ENCODE measurements at places on chromosomes 5 and 9.

- DNase-seq, result no peak
These were observed 395.2 kb downstream of the KIAA0825 start for GRCh38 chr5:94223235-94223634.

- DNase-seq, result no peak
These were observed 15.3 kb downstream of the TERT start for GRCh38 chr5:1279443-1280151.

GRCh38 chr5:65858316-65858715, 68.1 kb upstream of the ERBIN start:
- DNase-seq, result no peak

GRCh38 chr5:127702926-127703561, at the start of gene CCDC192:
Gene CCDC192 (plus strand): TSS chr5:127703391. CDS start chr5:127703446, 55 bp downstream.
- DNase-seq, result no peak

GRCh38 chr5:154176181-154176580, 14.4 kb upstream of the GALNT10 start:
- DNase-seq, result no peak

DNA sequence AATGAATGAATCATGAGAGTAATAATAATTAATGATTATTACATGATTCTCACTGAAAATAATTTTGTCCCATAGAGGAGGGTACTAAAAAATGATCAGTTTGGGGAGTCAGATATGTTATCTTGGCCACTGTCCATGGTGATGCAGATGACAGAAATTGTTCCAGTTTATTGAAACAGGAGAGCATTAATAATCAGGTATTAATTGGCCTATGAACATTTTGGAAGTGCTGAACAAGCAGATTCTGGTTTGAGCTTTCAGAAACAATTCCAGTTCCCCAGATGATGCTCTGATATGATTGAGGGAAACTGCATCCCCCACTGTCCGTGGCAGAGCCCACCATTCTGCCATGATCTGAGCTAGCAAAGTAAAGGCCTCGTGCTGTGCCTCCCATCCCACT, 345.2 kb downstream of the ZSWIM6 start:
- no peak for DNase-seq

DNA sequence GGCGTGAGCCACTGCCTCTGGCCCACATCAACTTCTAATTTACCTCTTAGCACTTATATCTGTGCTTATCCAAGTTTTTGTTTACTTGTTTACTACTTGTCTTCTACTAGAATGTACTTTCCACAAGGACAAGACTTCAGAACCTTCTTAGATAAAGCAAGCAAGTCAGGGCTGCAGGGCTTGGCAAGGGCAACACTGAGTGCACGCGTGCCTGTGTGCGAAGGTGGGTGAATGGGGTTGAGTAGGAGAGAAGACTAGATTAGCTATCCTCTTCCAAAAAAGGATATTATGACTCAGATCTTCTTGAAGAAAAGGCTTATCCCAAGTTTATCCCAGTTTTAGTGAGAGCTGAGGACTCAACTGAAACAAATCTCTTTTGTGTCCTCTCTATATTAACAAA, 19.3 kb downstream of the AK3 start:
- no peak for DNase-seq

GRCh38 chr9:33633636-33634035, 109.6 kb downstream of the ANKRD18B start:
- no peak for DNase-seq

DNA sequence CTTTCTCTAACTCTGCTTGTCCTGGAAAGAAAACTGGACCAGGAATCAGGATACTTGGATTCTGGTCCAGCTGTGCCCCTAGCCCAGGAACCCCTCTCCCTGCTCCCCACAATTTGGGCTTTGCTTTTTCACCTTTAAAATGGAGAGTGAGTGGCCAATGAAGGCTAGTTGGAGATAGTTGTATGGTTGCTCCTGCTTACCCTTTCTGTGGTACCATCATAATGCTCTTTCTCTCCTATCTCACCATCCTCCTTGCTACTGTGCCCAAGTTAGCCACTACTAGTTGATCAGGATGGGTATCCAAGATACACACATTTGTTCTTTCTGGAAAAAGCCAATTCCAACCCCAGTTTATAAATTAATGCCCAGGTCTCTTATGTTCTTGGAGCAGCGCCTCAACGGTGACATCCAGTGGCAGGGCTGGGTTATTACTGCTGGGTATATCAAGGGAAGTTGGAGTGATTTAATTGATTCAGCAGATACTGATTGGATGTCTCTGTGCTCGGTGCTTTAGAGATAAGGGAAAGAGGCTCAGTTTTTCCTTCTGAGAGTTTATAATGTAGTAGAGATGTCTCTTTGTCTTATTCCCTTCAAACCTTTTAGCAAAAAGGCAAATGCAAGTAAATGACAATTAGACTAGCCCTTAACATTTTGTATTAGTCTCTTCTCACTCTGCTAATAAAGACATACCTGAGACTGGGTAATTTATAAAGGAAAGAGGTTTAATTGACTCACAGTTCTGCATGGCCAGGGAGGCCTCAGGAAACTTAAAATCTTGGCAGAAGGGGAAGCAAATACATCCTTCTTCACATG, 38.5 kb downstream of the FAXDC2 start:
- DNase-seq, result no peak

DNA sequence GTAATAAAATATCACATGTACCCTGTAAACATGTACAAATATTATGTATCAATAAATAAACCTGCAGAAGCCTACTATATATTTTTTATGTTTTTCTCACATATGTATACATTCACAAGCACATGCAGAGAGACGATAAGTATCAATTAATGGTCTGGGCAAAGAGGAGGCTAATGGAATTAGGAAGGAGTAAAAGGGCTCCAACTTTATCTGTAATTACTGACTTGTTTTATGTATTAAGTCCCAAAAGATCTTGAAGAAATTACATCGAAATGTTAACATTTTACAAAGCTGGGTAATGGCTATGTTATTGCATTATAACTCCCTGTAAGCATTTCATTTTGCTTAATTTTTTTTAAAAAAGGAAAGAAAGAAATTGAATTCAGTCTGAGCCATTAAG, 78.0 kb downstream of the LPAR1 start:
- DNase-seq, result no peak

DNA sequence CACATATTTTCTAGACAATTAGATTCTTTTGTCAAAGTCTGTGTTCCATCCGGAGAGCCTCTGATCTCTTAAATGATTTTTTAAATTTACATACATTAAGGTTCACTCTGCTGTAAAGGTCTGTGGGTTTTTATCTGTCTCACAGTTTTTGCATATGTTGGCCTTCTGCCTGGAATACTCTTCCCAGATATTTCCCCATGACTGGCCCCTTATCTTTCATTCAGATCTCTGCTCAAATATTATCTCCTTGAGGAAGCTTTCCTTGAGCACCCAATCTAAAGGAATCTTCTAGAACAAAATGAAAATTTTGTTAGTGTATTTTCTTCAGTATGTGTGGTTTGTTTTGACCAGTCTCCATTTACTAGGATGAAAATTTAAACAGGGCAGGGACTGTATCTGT, 26.3 kb downstream of the FAF2 start:
- no peak for DNase-seq

DNA sequence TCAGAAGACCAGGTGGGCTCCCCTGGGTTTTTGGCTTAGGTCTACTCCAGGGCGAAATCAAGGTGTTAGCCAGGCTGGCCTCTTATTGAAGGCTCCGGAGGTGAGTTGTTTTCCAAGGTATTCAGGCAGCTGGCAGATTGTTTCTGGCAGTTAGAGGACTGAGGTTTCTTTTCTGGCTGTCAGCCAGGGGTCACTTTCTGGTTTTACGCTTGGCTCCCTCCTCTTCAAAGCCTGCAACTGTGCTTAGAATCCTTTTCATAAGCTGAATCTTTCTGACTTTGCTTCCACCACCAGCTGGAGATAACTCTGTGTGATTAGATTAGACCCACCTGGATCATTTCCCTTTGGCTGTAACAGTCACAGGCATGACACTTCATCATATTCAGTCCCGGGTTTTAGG, 24.6 kb downstream of the RFK start:
- peak; percentile 89 for DNase-seq

GRCh38 chr9:129100383-129101169, 10.0 kb downstream of the CRAT start:
- no peak for DNase-seq

GRCh38 chr5:138824924-138825863, 49.9 kb downstream of the LRRTM2 start:
- DNase-seq, result no peak

GRCh38 chr5:72210888-72211678, 103.8 kb downstream of the MAP1B start:
- DNase-seq, result no peak

- DNase-seq, result no peak
These were observed 23.2 kb downstream of the STX17 start for GRCh38 chr9:99929652-99930051.

- no peak for DNase-seq
These were observed 23.3 kb downstream of the CCNH start for GRCh38 chr5:87389296-87390034.

- no peak for DNase-seq
These were observed 497.2 kb downstream of the MAT2B start for GRCh38 chr5:164002628-164003027.

DNA sequence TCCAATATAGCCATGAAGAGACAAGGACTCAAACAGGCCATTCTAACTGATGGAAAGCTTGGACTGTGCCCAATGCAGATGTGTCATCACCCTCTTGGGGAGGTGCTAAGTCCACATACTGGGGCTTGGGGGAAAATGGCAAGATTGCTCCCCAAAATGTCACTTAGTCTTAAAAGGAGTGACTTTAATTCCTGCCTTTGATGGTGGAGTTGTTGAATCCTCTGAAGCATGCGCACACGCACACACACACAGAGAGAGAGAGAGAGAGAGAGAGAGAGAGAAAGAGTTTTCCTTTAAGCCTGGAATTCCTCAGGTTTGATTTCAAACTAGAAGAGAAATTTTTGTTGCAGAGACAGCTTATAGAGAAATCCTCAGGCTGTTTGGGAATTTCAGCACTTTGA, 161.9 kb upstream of the GAS1 start:
- no peak for DNase-seq

- DNase-seq, result no peak
These were observed 28.3 kb downstream of the GALNT10 start for GRCh38 chr5:154218786-154219185.

- peak; percentile 7 for DNase-seq
These were observed 654.3 kb downstream of the CCDC171 start for GRCh38 chr9:16207161-16207560.

GRCh38 chr9:133369933-133370332, 5.9 kb downstream of the SURF4 start:
- no peak for DNase-seq

GRCh38 chr5:116354699-116355098, 219.9 kb downstream of the SEMA6A start:
- DNase-seq, result no peak

DNA sequence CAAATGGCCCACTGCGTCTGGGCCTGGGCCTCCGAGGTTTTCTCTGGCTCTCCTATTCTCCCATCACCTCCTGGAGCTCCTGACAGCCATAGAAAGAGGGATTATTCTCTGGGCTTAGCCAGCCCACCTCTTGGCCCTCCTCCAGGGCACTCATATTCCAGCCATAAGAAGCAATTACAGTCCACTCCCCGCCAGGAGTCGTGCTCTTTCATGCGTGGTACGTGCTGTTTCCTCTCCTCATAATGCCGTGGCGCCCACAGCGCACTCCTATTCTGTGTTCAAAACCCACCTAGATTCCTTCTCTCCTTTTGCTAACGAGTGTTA, 240.8 kb upstream of the ZNF462 start:
- no peak for DNase-seq

All from DMS153 (cell line).